Activated CD4-positive, alpha-beta memory T cell treated with anti-CD3 and anti-CD28 coated beads for 36 hours (primary cell): ENCODE measurements at places on chromosomes 1 and 21. TPM values are rescaled to one million over a fixed set of nuclear protein-coding genes. Genes with fewer than 3 reads are reported as not detected.

DNA sequence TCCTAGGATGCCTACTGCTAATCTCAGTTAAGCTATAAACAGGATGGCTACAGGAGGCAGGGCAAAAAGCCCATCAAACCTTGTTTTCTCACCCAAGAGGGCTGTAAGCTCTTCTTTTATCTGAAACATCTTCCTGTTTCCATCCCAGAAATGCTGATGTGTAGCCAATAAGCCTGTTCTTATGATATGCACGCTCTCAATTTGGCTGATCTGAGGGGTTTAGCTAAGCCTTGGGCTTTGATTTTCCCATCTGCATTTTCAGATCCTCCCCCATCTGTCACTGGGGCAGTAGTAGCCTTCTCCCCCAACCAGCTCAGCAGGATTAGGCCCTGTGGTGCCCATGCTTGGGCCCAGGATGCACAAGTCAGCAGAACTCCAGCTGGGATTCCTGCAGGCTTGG lies 105.0 kb downstream of the BRINP2 start:
- DNase-seq = no peak
- no peaks in the 10 kb centered on the region for H3K27me3 ChIP-seq
- no peaks in the 10 kb centered on the region for H3K4me1 ChIP-seq
- no peaks in the 10 kb centered on the region for H3K36me3 ChIP-seq

- H3K4me1 ChIP-seq = no peaks in the 10 kb centered on the region
- DNase-seq = no peak
- peaks cover 4% of the 10 kb centered on the region for H3K27me3 ChIP-seq
- no peaks in the 10 kb centered on the region for H3K36me3 ChIP-seq
Measured at GRCh38 chr1:7424352-7424890, 346.7 kb upstream of the VAMP3 start.

DNA sequence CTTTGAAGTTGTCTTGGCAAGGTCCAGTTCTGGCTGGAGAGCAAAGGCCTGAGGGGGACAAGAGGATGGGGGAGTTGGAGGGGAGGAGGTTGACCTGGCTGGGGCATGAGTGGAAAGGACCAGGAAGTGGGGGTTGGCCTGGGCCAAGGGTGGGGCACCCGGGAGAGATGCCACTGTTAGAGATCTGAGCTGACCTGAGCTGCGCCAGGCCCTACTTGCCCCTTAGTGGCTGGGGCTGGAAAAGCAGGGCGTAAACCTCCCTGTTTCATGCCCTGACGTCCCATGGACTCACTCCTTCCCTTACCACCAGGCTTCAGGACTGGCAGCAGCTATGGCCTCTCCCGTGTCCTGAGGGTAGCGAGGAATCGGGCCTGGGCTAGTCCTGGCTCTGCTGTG lies 16.9 kb downstream of the FAAH start:
- no peak overlapping the region for H3K27ac ChIP-seq
- DNase-seq = no peak
- no peak overlapping the region for H3K4me3 ChIP-seq
- H3K36me3 ChIP-seq = no peaks in the 10 kb centered on the region
- H3K27me3 ChIP-seq = no peaks in the 10 kb centered on the region

DNA sequence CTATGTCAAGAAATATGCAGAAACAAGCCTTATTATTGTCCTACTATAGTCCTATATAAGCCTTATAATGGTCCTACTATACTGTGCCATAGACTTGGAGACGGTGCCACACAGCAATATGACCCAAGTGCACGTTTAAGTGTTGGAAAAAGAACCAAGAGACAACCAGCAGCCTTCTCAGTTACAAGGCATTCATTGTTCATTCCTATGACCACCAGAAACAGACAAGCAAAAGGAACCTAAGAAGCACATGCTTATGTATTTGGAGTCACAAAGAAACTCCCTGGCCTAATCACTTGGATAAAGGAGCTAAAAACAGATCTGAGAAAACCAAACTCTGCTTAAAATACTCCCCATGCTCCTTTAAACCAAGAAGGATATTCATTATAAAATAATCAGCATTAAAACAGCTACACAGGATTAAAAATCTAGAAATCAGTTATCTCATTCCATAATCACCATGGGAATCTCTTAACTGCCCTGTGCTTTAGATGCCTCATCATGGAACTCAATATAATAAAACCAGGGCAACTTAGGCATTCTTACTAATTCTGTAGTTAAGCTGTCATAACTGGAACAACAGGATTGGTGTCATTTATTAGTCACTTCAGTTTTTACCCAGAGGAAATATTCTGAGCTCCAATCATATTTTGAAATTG lies 7.0 kb downstream of the COLGALT2 start:
- H3K27ac ChIP-seq = no peak overlapping the region
- H3K4me1 ChIP-seq = peaks cover 5% of the 10 kb centered on the region
- H3K36me3 ChIP-seq = no peaks in the 10 kb centered on the region
- no peak for DNase-seq

Gene HHIPL2
- total RNA-seq = not detected
